T-helper 2 cell (primary cell): ENCODE measurements at places on chromosomes 13 and 19.

DNA sequence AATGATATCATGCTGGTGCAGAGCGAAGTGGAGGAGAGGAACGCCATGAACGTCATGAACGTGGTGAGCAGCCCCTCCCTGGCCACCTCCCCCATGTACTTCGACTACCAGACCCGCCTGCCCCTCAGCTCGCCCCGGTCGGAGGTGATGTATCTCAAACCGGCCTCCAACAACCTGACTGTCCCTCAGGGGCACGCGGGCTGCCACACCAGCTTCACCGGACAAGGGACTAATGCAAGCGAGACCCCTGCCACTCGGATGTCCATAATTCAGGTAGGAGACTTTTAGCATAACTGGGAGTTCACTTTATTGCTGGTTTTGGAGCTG lies 3.3 kb downstream of the PCDH17 start:
- no peak for DNase-seq

GRCh38 chr19:37362733-37363132 lies 8.2 kb upstream of the ZNF527 start:
- no peak for DNase-seq

DNA sequence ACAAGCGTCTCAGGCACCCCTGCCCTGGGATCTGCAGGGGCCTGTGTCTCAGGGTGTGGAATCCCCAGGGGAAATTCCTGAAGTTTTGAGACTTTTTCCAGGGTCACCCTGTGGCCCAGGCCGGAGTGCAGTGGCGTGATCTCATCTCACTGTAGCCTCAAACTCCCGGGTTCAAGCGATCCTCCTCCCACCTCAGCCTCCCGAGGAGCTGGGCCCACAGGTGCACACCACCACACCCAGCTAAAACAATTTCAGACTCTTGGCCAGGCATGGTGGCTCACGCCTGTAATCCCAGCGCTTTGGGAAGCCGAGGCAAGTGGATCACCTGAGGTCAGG lies 4.0 kb downstream of the CAPN12 start:
- no peak for DNase-seq

DNA sequence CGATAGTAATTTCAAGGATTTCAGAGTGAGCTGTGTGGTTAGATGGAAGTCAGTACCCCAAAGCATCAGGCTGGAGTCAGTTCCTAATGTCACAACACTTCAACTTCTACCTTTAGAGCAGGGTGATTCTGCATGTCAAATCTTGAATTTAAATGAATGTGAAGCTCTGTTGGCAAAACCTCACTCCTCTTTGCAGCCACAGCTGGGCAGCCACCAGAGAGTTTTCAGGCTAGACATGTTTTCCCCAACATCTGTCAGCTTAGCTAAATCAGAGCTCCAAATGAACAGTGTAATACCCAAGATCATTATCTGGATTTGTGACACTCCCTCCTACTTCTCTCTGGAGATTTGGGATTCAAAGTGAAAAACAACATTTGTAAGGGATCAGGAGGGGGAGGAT lies 33.7 kb upstream of the OLFM4 start:
- DNase-seq = no peak

DNA sequence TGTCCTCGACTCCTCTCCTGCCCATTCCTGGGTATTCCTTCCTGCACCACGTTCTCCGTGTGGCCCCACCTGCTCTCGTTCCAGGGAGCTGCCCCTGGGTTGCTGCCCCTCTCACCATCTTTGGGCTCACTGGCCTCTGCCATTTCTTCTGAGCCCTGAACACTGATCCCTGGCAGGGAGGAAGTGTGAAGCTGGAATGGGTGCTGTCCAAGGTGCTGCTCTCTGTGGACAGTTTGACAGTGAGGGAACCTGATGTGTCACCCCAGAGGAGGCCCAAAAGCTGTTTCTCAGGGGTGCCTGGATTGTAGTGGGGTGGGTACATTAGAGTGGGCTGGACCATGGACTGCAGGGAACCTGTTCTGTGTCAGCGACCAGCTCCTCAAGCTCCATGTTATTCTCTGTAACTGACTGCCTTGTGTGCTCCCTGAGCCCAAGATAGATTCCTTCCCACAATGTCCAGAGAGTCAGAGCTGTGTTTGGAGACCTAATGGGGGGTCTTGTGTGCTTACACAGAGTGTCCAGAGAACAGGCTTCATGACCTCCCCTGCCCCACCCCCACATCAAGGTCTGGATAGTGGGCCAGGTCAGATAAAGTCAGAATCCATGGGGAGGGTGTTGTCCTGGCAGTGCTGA lies 7.2 kb upstream of the CEACAM8 start:
- no peak for DNase-seq

DNA sequence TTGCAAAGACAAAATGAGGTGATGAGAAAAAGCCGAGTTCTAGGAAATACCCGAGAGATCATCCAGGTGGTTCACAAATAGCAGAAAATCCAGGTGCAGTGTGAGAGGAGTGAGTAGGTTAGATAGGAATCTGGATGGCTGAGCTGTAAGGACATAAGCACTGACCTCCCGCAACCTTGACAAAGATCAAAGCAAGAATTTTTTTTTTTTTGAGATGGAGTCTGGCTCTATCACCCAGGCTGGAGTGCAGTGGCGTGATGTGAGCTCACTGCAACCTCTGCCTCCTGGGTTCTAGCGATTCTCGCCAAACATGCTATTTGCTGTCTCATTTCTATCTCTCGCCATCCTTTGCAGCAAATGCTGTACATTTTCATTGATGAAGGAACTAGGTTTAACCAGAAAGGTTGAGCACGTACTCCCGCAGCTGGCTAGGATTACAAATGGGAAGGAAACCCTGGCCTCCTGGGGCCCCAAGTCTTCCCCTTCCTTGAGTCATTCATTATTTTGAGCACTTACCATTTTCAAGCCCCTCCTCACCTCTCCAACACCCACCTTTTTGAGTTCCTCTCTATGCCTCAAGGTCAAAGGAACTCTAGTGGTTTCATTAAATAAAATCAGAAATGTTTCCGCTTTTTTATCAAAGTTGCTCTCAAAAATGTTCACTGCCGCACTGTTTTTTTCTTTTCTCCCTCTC lies 38.8 kb downstream of the NLRP12 start:
- no peak for DNase-seq

GRCh38 chr13:98060282-98060681 lies 82.6 kb upstream of the FARP1 start:
- DNase-seq = no peak

GRCh38 chr19:39131255-39131755 lies 5.7 kb downstream of the PAK4 start:
- DNase-seq = no peak
